ENCODE measurements at places on chromosomes 4 and X.

DNA sequence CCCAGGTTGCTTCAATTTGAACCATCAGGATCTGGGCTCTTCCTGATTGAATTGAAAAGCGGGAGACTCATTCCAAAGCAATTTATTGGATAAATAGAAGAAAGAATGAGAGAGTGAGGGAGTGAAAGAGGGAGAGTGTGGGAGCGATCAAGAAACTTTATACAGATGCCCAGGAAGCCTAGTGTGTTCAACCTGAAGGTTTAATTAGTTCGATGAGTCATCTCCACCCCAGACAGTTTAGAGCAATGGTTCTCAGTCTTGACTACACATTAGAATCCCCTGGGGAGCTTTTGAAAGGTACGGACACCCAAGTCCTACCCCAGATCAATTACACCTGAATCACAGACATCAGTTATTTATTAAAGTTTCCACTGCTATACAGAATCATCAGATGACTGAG, 61.5 kb downstream of the GEMIN8 start:
- no peak for DNase-seq

DNA sequence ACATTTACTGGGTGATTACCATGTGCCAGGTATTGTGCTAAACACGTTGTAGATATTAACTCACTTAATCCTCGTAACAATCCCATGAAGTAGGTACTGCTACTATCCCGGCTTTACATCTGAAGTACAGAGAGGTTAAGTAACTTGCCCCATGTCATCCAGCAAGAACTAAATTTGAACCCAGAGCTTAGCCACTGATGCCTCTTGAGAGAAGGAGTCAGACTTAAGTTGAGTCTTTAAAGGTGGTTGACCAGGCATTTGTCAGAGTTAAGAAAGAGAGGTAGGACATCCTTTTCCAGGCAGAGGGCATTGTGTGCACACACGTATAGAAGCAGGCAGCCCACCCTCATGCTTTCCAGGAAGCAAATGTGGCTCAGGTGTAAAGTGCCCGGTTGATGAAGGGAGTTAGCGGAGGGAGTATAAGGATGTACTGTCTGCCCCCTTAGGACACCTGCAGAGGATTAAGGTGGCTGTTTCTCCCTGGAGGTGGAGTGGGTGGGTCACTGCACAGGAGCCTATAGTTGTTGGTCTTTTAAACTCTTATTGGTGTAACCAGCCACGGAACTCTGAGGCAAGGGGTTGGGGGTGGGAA, 335 bp upstream of the CD38 start:
- no peak for DNase-seq

- no peak for DNase-seq
These were observed 8.8 kb upstream of the GRPR start for GRCh38 chrX:16114611-16115010.

DNA sequence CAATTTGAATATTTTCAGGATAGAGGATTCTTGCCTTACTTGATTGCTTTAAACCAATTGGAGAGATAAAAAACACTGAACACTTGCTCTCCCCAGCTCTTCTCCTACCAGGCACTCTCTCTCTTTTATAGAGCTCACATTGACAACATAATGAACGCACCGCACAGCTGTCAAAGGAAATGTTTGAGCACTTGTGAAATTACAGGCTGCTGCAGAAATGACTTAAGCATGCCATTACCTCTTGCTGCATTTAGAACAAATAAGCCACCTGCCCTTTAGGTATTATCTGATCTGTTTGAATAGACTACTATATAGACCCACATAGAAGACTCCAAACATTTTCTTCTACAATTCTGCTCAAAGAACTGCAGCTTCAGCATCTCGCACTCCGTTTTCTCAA, 227.7 kb downstream of the C4orf33 start:
- DNase-seq: no peak

GRCh38 chrX:39907964-39908661, 189.6 kb downstream of the BCOR start:
- no peak for DNase-seq

GRCh38 chrX:112670977-112671376, 8.8 kb downstream of the LHFPL1 start:
- DNase-seq: no peak

GRCh38 chr4:155072417-155072816, 136.0 kb upstream of the NPY2R start:
- DNase-seq: no peak

GRCh38 chrX:17496407-17496806, 121.4 kb downstream of the NHS start:
- no peak for DNase-seq

- DNase-seq: no peak
These were observed 135.8 kb downstream of the RAPGEF2 start for GRCh38 chr4:159238631-159239030.

DNA sequence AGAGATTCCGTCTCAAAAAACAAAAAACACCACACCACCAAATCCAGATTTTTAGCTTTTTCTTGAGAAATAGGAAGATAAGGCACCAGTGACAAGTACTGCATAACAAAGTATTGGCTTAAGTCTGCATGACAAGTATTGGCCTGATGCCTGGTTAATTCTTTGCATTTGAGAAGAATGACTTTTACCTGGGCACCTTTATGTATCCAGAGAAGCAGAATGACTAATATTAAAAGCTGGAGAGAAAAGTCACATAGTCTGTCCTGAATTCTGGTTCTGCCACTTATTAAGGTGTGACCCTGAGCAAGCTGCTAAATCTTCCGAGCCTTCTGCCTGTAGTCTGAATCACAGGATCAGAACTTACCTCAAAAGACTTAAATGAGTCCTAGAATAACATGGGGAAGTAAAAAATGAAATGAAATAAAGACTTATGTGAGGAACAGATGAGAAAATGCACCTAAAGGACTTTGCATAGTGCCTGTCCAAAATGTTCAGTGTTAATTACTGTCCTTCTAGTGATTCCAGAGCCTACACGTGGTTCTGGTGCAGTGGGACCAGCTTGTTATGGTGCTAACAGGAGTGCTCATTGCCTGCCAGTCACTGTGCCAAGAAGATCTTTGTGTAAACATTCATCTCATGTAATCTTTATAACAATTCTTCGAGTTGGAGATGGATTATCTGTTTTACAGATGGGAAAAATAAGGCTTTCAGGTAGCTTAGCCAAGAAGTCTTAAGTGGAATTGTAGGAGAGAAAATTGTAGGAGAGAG, 31.6 kb downstream of the UGDH start:
- DNase-seq: no peak

GRCh38 chr4:11299016-11299415, 129.7 kb downstream of the HS3ST1 start:
- DNase-seq: no peak

GRCh38 chr4:2763511-2763967, 7.4 kb upstream of the TNIP2 start:
- no peak for DNase-seq

- no peak for DNase-seq
These were observed 93.8 kb downstream of the ARHGAP10 start for GRCh38 chr4:147825451-147826287.

GRCh38 chrX:125646195-125646594, 326.5 kb downstream of the TEX13C start:
- no peak for DNase-seq

GRCh38 chrX:115939636-115940160, 230.8 kb upstream of the AGTR2 start:
- DNase-seq: no peak

GRCh38 chr4:56026596-56026995, 77.9 kb downstream of the CEP135 start:
- no peak for DNase-seq

- no peak for DNase-seq
These were observed 74.8 kb upstream of the BCOR start for GRCh38 chrX:40172401-40173142.

- peak; percentile 14 for DNase-seq
These were observed 30.2 kb upstream of the NKX6-1 start for GRCh38 chr4:84529169-84529751.

GRCh38 chr4:48687313-48688051, 92.6 kb downstream of the FRYL start:
- no peak for DNase-seq

GRCh38 chr4:25809996-25810395, 52.8 kb downstream of the SEL1L3 start:
- DNase-seq: no peak

GRCh38 chr4:119725688-119726330, 97.2 kb upstream of the PDE5A start:
- DNase-seq: no peak

Data from NCI-H1930 (cell line).